Ecto neural progenitor cell (in vitro differentiated cells): ENCODE measurements at places on chromosomes 3 and 15.
A peak's percentile ranks its signal among the peaks of the same experiment; 100 is the strongest.

DNA sequence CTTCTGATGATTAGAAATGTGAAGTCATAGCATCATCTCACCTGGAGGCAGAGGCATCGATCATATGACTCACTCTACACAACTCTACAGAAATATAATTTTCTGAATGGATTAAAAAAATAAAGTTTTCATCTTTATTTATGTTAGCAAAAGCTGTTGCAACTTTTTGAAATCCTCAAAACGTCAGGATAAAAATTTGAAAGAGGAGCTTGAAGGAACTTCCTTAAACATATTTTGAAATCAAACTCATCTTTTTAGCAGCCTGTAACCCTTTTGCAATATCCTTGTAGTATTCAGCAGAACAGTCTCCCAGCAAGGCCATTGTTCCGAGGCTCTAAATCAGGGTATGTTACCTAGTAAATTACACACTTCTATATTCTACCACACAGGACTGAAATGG is 985.4 kb downstream of the PLOD2 start:
- no peak for DNase-seq

- no peak for DNase-seq
These were observed 2.8 kb downstream of the NISCH start for GRCh38 chr3:52458031-52458760.

DNA sequence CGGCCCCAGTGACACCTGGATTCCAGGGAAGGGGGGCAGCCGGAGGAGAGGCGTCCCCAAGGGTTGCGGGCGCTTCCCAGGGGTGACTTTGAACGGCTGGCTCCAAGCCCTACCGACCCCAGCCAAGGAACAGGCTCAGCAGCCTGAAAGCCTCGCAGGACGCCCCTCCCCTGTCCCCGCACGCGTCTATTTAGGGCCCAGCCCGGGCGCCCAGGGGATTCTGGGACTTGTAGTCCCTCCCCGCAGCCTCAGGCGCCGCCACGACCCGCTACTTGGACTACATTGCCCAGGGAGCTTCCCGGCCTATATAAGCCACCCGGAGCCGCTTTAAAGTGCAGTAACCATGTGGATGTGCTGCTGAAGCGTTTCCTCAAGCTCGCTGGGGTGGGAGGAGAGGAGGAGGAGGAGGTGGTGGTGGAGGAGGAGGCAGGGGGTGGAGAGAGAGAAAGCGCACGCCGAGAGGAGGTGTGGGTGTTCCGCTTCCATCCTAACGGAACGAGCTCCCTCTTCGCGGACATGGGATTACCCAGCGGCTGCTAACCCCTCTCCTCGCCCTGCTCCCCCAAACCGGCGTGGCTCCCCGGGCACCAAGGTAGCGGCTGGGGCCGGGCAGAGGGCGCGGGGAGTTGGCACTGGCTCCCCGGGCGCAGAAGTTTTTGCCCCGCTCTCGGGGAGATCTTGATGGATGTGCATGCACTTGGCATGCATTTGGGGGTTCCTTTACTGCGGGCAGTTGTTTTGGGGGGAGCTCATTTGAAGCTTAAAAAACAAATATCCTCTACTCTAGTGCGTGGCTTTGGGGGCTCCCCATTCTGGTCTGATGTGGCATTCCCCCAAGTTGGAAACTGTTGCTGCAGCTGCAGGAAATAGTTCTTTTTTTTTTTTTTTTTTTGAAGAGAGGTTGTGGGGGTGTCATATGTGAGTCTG is at the start of gene ITPR1:
Gene ITPR1, plus strand, starts transcription at position 335 of the 927 bp plus-strand sequence. CDS start 23,144 bp downstream, outside the sequence.
- DNase-seq: peak; percentile 99

DNA sequence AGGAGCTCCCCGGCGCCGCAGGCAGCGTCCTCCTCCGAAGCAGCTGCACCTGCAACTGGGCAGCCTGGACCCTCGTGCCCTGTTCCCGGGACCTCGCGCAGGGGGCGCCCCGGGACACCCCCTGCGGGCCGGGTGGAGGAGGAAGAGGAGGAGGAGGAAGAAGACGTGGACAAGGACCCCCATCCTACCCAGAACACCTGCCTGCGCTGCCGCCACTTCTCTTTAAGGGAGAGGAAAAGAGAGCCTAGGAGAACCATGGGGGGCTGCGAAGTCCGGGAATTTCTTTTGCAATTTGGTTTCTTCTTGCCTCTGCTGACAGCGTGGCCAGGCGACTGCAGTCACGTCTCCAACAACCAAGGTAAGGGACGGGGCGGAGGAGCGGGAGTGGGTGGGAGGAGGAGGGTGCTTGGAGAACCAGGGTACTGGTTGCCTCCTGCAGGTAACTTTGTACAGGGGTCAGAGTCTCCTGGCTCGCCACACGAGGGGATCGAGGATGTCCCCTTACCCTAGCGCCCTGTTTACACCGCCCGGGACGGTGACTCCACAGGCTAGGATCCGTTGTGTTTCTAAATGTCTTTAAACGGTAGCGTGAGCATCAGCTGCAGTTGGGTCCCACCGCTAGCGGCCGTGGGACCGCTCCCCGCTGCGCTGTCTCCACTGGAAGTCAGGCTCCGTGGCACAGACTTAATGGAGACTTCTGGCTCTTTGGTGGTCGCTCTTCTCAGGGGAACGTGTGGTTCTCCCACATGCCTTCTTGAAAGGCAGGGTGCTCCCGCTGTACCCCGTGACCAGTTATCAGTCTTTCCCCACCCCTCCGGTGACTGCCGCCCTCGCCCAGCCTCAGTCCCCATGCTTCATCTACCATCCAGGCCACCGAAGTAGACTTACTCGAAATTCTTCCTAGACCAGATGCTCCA is 515 bp downstream of the EPHA6 start:
- DNase-seq: no peak

GRCh38 chr15:96578393-96578792 is 247.9 kb downstream of the NR2F2 start:
- DNase-seq: no peak

DNA sequence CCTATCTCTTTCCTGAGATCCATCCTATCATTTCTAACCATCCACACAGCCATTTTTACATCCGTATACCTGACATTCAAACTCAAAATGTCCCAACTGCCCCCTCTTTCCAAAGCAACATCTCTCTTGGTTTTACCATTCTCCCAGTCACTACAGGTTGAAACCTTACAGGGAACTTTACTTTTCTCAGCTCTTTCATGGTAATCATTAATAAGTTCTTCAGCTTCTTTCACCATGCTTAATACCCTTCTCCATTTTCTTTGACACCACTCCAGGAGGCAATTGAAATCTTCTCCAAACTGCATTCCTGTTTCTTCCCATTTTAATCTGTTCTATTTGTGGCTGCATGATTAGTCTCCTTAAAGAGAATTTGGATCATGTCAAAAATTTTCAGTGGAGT is 352.5 kb downstream of the GAP43 start:
- DNase-seq: no peak

GRCh38 chr3:195394024-195394423 is 48.8 kb downstream of the ACAP2 start:
- no peak for DNase-seq

DNA sequence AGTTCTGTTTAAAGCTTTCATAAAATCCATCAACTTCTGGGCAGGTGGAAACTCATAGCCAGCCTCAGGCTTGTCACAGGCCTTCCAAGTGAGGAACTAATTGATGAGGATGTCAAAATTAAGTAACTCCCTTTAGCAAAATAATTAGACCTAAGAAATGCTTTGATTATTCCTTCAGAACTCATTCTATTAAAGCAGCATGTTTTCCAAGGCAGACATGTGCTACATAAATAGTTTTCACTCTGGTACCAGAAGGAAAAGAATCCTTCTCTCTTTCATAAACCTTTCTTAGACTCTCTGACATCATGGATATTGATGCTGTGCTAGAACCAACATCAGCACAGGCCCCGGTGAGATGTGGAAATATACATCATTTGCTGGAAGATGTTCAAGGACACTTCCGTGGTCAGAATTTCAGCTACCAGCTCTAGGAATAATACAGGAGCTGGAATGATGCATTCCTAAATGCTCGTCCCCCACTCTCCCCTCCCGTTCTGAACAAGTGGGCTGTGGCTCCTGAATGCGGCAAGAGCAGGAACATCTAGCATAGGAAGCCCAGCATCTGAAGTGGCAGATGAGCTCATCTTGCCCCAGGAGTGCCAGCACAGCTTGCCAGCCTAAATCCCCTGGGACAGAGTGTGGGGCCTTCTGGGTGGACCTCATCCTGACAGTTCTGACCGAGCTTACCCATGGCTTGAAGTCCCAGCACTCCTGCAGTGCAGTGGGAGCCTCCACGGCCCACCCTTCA is 82.4 kb downstream of the WWTR1 start:
- DNase-seq: no peak

DNA sequence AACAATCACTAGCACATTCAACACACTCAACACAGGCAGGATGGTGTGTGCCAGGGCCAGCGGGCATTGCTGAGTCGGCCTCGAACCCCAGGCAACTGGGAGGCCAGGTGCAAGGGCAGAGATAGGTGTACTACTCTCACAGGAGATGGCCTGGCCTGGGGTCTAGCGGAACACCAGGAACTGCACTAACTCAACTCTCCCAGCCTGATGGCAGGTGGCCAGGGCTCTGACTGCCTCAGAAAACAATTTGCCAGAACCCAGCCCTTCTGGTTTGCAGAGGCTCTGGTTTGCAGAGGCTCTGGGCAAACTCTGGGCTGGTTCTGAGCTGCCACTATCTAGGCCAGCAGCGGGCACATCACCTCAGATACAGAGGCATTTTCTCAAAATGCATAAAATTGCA is 229.2 kb upstream of the CHRNA7 start:
- peak; percentile 26 for DNase-seq

DNA sequence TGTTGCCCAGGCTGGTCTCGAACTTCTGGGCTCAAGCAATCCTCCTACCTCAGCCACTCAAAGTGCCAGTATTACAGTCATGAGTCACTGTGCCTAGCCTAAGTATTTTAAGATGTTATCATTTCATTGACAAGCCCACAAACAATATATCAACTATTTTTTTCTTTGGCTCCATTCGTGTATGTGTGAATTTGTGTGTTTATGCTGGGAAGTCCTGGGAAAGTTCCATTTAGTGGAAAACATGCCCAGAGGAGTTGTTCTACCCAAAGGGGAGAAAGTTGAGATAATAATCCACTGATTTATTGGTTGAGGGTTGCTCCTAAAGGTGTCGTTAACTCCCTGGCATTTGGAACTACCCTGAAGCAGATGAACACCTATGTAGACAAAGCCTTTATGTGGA is 58.8 kb downstream of the KIF9 start:
- DNase-seq: no peak

- no peak for DNase-seq
These were observed 225.6 kb downstream of the NFKBIZ start for GRCh38 chr3:102074946-102075345.

- DNase-seq: no peak
These were observed 19.3 kb downstream of the ATP1B3 start for GRCh38 chr3:141895731-141896130.

GRCh38 chr3:132421832-132422231 is 4.5 kb downstream of the DNAJC13 start:
- no peak for DNase-seq

DNA sequence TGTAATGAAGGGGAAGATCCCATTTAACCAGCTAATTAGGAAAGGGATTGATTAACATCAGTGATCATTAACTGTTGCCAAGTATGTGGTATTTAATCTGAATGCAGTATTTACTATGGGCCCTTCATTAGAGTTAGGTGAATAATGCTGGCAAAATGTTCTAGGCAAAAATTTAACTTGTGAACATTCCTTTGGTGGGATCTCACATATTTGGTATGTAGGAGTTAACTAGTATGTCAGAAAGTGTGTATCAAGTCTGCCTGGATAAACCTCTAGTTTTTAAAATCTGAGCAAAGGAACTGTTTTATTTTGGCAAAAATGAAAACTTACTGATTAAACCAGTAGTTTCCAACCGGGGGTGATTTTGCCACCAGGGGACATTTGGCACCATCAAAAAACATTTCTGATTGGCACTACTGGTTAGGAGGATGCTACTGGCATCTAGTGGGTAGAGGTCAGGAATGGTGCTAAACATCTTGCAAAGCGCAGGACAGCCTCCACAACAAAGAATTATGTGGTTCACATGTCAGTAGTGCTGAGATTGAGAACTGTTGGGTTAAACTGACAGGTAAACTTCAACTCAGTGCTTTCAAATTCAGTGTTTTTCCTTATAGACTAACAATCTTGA is 22.5 kb downstream of the LRTM1 start:
- DNase-seq: no peak

DNA sequence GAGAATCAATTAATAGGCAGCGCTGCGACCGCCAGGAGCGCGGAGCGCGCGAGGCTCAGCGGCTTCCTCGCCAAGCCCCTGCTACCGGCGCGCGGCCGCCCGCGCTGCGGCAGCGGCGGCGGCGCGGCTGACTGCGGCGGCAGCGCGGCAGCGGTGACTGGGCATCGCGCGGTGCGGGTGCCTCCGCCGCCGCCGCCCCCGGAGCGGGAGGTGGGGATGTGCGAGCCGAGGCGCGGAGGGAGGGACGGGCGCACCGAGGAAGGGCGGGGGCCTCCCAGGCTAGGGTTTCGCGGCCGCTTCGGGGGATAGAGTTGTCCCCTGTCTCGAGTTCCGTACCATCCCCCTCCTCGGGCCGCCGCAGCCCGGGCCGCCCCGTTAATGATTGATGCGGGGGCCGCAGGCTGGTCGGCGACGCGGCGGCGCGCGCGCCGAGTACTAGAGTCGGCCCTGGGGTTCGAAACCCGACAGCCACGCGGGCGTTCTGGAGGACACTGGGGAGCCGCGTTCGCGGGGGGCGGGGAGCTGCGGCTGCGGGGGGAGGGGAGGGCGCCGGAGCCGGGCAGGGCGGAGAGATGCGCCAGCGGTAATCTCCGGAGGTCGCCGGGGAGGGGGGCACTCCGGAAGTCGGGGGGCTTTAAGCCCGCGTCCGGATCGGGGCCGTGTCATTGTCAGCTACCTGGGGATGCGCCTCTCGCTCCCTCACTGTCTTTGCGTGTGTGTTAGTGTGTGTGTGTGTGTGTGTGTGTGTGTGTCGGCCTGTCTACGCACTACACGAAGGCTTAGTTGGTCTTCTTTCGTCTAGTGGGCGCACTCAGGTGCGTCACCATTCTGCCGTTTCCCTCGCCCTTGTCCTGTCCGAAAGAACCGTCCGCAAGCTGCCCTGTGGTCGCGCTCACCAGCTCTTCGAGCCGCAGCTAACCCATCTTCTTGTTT is at the start of gene PAQR9:
Gene PAQR9, minus strand, starts transcription at position 159 of the 933 bp plus-strand sequence. CDS start 338 bp downstream, outside the sequence.
- peak; percentile 79 for DNase-seq

- DNase-seq: no peak
These were observed 78.3 kb upstream of the CDIN1 start for GRCh38 chr15:36501063-36501678.

- no peak for DNase-seq
These were observed 146.4 kb upstream of the PFN2 start for GRCh38 chr3:150117076-150117475.

GRCh38 chr3:183283886-183284285 is 30.8 kb downstream of the B3GNT5 start:
- DNase-seq: no peak

DNA sequence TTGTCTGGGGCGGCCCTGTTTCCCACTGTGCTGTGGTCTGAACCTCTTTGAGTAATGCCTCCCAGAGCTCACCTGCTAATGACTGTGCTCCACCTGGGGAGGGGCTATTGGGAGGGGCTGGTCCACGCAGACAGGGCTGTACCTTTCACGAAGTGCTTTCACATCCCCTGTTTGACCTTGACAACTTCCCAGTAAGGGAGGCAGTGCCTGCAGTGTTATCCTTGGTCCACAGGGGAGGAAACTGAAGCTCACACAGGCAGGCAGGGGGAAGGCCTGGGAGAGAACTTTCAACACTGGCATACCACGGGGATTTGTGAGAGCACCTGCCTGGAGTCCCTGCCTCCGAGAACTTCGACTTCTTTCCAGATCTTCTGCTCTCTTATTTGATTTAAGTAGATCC is 91.2 kb downstream of the CACNA1D start:
- DNase-seq: no peak

- peak; percentile 64 for DNase-seq
These were observed 117.5 kb downstream of the EDEM1 start for GRCh38 chr3:5304789-5305683.
